ENCODE measurements at places on chromosomes 11 and 22.
A peak's percentile ranks its signal among the peaks of the same experiment; 100 is the strongest.

DNA sequence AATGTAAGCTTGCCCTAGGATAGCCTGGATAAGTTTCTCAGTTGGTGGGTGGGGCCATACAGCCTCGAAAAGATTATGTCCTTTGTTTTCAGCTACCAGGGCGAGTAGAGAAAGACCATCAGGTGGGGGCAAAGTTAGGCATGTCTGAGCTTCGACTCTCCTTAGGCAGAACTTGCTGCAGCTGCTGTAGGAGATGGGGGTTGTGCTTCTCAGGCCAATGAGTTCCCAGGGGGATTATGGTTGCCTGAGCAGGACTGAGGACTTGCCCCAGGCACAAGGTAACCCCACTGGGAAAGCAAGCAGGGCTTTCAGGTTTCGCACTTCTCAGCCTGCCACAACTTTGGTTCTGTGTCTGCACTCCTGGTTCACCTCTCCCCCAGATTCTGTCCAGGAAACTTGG is 173.4 kb upstream of the SESN3 start:
- DNase-seq = no peak

DNA sequence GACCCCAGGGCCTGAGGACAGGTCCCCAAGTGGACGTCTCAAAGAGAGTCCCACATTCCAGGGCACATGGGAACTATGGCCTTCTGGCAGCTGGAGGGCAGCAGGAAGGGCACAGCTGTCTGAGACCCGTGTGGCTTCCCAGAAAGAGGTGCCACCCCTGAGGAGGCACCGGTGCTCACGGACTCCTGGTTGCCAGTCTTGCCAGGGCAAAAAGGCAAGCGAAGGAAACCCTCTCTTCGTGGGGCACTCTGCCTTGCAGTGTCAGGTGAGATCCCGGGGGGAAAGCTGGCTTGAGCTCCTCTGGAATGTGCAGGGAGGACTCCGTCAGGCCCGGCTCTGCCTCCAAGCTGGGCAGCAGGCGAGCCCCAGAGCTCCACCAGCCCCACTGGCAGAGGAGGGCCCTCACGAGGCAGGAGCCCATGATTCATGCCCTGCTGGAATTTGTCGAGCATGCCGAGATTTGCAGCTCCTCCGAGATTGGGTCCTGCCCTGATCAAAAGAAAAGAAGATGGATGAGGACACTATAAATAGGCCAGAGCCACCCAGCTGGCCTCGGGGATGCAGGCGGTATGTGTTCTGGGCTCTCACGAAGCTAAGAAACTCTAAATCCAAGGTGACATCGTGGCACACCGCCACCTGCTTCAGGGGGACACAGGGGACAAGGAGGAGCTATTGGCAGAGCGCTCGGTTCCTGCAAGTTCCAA is 9.9 kb upstream of the CELSR1 start:
- DNase-seq = no peak

DNA sequence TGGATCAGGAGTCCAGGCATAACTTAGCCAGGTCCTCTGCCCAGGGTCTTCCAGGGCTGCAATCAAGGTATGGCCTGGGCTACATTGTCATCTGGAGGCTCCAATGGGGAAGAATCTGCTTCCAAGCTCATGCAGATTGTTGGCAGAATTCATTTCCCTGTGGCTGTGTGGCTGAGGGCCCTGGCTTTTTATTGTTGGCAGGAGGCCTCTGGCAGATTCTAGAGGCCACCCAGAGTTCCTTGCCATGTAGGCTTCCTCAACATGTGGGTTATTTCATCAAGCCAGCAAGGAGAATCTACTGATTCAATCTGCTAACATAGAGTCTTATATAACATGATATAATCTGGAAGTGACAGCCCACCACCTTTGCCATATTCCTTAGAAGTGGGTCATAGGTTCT is 16.4 kb upstream of the EP300 start:
- no peak for DNase-seq

DNA sequence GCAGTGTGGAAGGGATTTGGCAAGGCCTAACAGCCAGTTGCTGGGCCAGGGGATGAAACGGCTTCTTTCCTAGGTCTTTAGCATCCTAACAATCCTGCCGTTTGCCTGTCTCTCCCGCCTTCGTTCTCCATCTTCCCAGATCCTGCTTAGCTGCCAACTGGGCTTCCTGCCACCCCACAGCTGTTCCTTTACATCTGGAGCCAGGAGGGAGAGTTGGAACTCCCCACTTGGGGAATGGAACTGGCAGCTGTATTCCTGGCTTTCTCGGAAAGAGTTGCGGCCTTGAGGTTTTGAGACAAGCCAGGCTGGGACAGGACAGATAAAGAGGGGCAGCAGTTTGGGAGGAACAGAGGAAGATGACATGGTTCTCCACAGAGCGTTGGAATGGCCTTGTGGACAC is 59.6 kb downstream of the ST3GAL4 start:
- DNase-seq = peak; percentile 71

DNA sequence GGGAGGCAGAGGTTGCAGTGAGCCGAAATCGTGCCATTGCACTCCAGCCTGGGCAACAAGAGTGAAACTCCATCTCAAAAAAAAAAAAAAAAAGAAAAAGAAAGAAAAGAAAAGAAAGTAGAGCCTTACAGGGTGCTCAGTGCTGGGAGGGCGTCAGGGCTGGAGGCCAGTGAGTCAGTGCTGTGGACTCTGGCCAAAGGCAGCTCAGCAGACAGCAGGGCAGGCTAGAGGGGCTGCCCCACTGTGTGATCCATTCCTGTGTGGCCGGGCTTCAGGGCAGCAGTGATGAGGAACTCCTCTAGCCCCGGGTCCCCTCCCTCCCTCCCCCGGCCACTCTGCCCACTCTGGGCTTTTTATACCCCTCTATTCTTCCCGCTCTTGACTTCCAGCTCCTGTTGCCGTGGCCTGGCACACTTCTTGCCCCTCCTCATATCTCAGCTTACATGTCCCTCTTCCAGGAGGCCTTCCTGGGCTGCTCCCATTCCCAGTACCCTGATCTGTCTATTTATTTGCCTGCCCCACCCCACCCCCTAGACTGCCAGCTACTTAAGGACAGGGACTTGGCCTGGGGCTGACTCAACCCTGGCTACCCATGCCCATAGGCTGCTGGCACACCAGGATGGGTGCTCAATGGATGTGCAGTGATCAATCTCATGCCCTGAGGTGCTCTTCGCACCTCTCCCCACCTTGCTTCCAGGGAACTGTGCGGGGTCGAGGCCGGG is 10.1 kb downstream of the SYT12 start:
- no peak for DNase-seq

DNA sequence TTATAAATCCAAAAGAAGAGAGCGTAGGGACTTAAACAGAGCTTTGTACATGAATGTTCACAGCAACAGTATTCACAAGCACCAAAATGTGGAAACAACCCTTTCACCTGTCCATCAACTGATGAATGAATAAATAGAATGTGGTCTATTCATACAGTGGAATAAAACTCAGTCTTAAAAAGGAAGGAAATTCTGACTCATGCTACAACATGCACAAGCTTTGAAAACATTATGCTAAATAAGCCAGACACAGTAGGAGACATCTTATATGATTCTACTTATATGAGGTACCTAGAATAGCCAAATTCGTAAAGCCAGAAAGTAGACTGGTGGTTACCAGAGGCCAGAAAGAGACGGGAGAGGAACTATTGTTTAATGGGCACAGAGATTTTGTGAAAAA is 74.3 kb downstream of the SHANK2 start:
- no peak for DNase-seq

- no peak for DNase-seq
These were observed 86.0 kb downstream of the EHF start for GRCh38 chr11:34706709-34707461.

GRCh38 chr22:48705917-48706605 is 1121.6 kb downstream of the BRD1 start:
- no peak for DNase-seq

- no peak for DNase-seq
These were observed 109.4 kb upstream of the ANO1 start for GRCh38 chr11:69968396-69969347.

DNA sequence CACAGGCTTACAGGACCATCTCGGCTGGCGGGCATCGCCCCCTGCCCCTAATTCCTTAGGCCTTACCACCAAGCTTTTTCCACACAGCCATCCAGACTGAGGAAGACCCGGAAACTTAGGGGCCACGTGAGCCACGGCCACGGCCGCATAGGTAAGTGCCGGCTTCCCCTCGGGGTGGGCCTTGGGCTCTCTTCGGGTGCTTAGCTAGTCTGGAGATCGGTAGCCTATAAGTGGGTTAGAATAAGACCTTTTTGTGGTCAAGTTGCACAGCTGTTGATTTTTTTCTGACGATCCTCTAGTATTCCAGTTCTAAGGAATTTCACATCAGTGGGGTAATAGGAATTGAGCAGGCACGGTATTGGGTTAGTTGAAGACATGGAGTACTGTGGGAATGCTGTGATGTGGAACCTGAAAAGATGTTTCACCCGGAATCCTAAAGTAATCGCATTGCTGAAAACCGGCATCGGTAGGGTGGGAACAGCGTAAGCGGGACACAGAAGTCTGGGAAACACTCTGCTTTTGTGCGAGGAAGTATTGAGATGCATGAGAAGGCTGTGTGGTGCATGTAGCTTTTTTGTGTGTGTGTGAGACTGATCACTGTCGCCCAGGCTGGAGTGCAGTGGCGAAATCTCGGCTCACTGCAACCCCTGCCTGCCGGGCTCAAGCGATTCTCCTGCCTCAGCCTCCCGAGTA is 669 bp downstream of the RPL27A start:
- no peak for DNase-seq

DNA sequence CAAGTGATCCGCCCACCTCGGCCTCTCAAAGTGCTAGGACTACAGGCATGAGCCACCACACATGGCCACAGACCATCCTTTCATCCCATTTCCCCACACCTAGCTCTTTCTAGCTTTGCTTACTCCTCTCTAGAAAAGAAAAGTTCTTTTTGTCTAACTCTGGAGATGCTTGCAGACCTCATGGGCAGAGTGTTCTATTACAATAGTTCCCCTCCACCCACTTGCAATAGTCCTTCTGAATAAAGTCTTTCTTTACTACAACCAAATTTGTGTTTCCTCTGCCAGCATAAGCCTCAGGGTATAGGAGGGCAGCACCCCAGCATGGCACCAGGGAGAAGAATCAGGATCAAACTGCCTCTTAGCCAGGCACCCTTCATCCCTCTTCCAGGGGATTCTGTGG is 18.8 kb upstream of the RTL6 start:
- DNase-seq = no peak

DNA sequence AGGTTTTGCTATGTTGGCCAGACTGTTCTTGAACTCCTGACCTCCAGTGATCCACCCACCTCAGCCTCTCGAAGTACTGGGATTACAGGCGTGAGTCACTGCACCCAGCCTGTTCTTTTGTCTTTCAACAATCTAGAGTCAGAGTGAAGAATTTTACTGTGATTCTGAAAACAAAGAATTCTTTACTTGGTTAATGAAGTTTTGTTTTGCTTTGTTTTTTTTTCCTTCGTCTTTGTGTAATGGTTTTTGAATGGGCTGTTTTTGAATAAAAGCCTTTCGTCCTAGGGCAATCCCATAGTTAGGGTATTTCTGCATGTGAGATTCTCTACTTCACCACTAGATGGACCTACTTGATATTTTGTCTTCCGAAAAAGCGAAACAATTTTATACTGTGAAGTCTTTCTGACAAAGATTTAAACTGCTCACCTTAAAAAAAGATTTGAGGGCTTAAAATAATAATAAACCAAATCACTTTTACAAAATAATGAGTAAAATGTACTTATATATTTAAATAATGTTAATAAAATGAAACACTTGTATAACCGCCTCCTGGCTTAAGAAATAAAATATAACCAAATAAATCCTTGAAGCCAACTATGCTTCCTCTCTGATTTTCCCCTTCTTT is 43.4 kb upstream of the SC5D start:
- peak; percentile 55 for DNase-seq

DNA sequence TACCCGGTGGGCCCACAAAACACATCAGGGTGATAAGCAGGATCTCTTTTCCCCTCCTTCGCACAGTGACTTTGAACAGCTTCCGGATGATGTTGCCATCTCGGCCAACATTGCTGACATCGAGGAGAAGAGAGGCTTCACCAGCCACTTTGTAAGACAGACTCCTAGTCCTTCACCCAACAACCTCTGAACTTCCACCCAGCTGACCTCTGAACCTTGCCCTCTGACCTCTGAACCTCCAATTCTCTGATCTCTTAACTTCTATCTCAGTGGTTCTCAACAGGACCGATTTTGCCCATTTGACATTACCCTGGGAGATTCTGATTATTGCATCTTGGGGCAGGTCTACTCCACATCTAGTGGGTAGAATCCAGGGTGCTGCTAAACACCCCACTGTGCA is 3.2 kb downstream of the NCF4 start:
- DNase-seq = no peak

All from frontal cortex (tissue), 4 donors.